Spinal cord (tissue), 10 donors: ENCODE measurements at places on chromosomes 7 and 10. TPM values are rescaled to one million over a fixed set of nuclear protein-coding genes. Genes with fewer than 3 reads are reported as not detected.

GRCh38 chr7:114087653-114088469 is 169.1 kb upstream of the PPP1R3A start:
- peaks cover 52% of the 10 kb centered on the region for H3K27me3 ChIP-seq
- H3K4me3 ChIP-seq, result peak overlapping the region; percentile 26
- no peak overlapping the region for H3K27ac ChIP-seq
- H3K36me3 ChIP-seq, result no peaks in the 10 kb centered on the region
- peaks cover 41% of the 10 kb centered on the region for H3K4me1 ChIP-seq

- H3K27me3 ChIP-seq, result peaks cover 3% of the 10 kb centered on the region
- DNase-seq, result no peak
- H3K27ac ChIP-seq, result no peak overlapping the region
- H3K36me3 ChIP-seq, result no peaks in the 10 kb centered on the region
- peaks cover 3% of the 10 kb centered on the region for H3K4me1 ChIP-seq
These were observed 19.9 kb downstream of the TMEM176B start for GRCh38 chr7:150780292-150780691.

DNA sequence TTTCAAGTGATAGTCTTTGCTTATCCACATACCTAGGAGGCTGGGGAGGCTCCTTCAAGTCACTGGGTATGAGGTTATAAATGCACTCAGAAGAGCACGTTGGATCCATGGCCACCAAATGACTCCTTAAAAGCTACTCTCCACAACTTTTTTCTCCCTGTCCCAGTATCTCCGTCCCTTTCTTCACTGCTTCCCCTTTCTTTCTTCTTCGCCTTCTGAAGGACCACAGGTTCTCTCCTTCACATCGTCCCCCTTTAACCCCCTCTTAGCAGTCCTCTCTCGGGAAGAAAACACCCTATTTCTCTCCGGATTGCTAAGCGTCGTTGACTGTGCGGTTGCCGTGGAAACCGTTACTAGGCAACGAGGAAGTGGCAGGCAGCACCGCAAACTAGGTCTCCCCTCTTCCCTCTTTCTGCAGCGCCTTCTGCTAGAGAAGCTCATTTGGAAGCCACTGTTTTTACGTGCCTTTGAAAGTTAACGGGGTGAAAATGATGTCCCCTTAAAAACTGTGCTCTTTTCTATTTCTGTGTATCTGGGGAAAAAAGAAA is at the start of gene ENKUR:
Gene ENKUR (minus strand): TSS at position 331 of the 548 bp plus-strand sequence. CDS start 222 bp downstream, at position 109.
- H3K4me1 ChIP-seq, result no peaks in the 10 kb centered on the region
- H3K36me3 ChIP-seq, result no peaks in the 10 kb centered on the region
- H3K27ac ChIP-seq, result peak within 1 kb of the TSS; percentile 98
- no peaks in the 10 kb centered on the region for H3K27me3 ChIP-seq

- H3K4me3 ChIP-seq, result no peak overlapping the region
- H3K36me3 ChIP-seq, result no peaks in the 10 kb centered on the region
- peaks cover 11% of the 10 kb centered on the region for H3K4me1 ChIP-seq
- no peak overlapping the region for H3K27ac ChIP-seq
These were observed 158.1 kb upstream of the KMT2E start for GRCh38 chr7:104855861-104856260.

DNA sequence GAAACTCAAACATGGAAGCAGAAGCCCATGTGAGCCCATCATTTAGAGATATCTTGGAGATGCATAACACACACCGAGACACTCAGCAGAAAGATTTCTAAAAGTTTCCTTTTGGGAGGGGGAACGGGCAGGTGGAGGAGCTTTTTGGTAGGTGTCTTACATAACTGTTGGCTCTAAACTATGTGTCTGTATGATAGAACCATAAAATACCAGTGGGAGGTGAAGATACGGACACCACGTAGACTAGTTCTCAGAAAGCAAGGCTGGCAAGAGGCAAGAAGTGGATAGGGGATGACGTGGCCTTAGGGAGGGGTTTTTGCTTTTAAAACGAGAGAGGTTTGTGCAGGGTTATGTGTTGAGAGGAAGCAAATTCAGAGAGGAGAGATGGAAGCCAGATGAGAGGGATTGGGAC is 36.5 kb downstream of the IL15RA start:
- no peak overlapping the region for H3K4me3 ChIP-seq
- H3K36me3 ChIP-seq, result peaks cover 28% of the 10 kb centered on the region
- DNase-seq, result no peak
- peaks cover 30% of the 10 kb centered on the region for H3K4me1 ChIP-seq

DNA sequence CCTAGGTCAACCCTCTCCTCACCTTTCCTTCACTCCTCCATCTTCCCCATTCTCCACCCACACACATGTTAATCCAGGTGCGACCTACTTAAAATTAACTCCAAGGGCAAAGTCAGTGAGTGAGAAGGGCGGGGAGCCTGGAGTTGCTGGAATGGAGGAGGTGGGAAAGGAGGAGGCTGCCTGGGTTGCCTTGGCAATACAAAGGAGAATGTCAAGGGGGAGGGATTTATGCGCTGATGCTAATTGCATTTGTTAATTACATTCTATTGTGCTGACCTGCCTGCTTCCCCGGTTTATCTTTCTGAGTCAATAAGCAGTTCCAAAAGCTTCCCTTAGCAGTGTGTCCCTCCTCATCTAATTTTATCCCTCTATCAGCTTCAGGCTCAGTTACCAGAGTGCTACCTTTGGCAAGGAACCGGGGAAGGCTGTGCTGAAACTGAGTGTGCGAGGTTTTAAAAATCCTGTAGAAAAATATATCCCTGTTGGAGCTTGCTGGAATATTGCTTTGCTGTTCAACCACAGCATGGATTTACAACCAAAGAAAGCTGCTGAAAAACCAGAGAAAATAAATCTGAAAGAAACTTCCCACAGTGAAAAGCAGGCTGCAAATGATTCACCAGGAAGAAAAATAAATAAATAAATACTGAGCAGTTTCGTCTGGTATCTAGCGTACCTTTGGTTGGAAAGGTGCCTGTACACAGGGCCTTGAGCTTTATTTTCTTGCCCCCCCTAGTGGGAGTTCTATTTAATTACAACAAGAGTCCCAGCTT is 113.2 kb upstream of the DGKB start:
- peak overlapping the region; percentile 26 for H3K4me3 ChIP-seq
- peak overlapping the region; percentile 62 for H3K27ac ChIP-seq
- no peaks in the 10 kb centered on the region for H3K36me3 ChIP-seq
- peaks cover 5% of the 10 kb centered on the region for H3K4me1 ChIP-seq
- peak; percentile 72 for DNase-seq

DNA sequence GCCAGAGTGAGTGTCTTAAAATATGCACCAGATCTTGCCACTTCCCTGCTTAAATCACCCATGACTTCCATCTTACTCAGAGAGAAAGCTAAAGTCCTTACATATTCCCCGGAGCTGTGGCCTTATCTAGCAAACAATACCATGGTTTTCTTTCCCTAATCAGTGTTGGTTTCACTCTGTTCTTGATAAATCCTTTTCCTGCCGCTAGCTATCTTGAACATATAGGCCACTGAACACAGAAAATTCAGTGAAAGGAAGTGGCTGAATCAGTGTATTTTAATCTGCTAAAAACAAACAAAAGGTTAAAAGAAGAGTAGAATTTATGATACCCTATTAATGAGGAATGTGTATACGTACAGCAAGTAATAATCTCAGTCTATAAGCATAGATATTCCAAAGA is 42.0 kb upstream of the JAZF1 start:
- no peaks in the 10 kb centered on the region for H3K27me3 ChIP-seq
- no peak for DNase-seq
- no peak overlapping the region for H3K27ac ChIP-seq

- H3K27me3 ChIP-seq, result peaks cover 7% of the 10 kb centered on the region
- H3K4me1 ChIP-seq, result peaks cover 10% of the 10 kb centered on the region
- H3K36me3 ChIP-seq, result peaks cover 17% of the 10 kb centered on the region
These were observed 5.1 kb downstream of the AKR1E2 start for GRCh38 chr10:4831091-4831490.

GRCh38 chr7:135712796-135713195 is 15.2 kb downstream of the SLC13A4 start:
- H3K4me3 ChIP-seq, result no peak overlapping the region
- no peak overlapping the region for H3K27ac ChIP-seq
- H3K36me3 ChIP-seq, result peaks cover 2% of the 10 kb centered on the region
- DNase-seq, result no peak
- H3K4me1 ChIP-seq, result peaks cover 17% of the 10 kb centered on the region

GRCh38 chr7:8157296-8157695 is 104.7 kb downstream of the ICA1 start:
- H3K4me3 ChIP-seq, result no peak overlapping the region
- peaks cover 4% of the 10 kb centered on the region for H3K4me1 ChIP-seq
- H3K27me3 ChIP-seq, result no peaks in the 10 kb centered on the region

DNA sequence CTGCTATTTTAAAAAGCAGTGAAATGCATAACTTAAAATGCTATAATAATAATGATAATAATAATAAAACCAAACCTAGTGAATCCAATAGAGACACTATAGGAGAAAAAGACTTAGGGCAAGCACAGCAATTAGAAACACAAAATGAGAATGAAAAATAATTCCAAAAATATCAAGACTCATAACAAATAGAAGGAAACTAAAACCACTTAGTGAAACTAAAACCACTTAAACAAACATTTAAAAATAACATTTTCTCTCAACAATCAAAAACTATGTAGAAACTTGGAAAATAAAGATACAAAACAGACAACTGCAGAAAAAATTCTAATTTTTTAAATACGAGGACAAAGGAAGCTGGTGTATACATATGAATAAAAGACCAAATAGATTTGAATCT is 655.2 kb upstream of the NRG3 start:
- no peak overlapping the region for H3K27ac ChIP-seq
- H3K4me3 ChIP-seq, result no peak overlapping the region
- H3K27me3 ChIP-seq, result no peaks in the 10 kb centered on the region
- H3K36me3 ChIP-seq, result no peaks in the 10 kb centered on the region
- no peaks in the 10 kb centered on the region for H3K4me1 ChIP-seq

- no peak for DNase-seq
- no peak overlapping the region for H3K4me3 ChIP-seq
- no peaks in the 10 kb centered on the region for H3K36me3 ChIP-seq
- no peak overlapping the region for H3K27ac ChIP-seq
These were observed 271.0 kb upstream of the COBL start for GRCh38 chr7:51587604-51588003.

DNA sequence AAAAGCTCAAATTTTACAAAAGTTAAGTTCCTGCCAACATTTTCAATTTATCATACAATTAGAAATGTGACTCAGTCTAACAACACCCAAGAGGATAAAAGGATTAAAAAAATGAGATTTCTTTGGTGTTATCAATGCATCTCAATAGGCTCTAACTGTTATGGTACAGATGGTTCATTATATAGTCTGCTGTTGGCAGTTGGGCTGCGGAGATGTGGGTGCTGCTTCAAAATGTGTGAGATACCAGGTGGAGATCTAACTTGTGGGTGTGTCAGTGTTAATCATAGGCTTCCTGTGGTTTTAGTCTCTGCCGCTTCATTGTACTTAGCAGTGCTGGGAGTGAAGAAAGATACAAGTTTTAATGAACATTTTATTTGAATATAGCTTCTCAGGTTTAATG is 231.2 kb downstream of the EXOC4 start:
- H3K4me3 ChIP-seq, result no peak overlapping the region
- no peaks in the 10 kb centered on the region for H3K4me1 ChIP-seq
- H3K27ac ChIP-seq, result no peak overlapping the region
- no peaks in the 10 kb centered on the region for H3K27me3 ChIP-seq
- DNase-seq, result no peak

DNA sequence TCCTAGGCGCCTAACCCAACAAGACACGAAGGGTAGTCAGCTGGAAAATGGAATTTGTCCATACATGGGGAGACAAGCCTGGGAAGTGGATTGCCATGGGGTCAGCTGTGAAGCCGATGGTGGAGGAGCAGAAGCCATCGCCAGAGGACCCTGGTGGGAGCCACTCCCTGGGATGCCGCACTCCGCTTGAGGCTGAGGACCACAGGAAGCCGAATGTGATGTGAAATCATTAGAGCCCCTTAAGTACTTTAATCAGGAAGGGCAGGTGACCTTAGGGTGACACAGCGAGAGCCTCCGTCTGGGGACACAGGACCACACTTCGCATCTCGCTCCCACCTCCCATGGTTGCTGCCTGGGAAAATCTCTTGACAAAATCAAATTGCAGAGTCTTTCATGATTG is 614.6 kb upstream of the MGMT start:
- H3K27ac ChIP-seq, result no peak overlapping the region
- peaks cover 42% of the 10 kb centered on the region for H3K4me1 ChIP-seq
- DNase-seq, result no peak
- H3K4me3 ChIP-seq, result no peak overlapping the region
- no peaks in the 10 kb centered on the region for H3K27me3 ChIP-seq

- DNase-seq, result peak; percentile 78
- no peaks in the 10 kb centered on the region for H3K36me3 ChIP-seq
- no peak overlapping the region for H3K27ac ChIP-seq
- peak overlapping the region; percentile 26 for H3K4me3 ChIP-seq
- H3K27me3 ChIP-seq, result no peaks in the 10 kb centered on the region
These were observed 12.9 kb upstream of the DENND2A start for GRCh38 chr7:140653319-140654108.

GRCh38 chr10:102211615-102212299 is 14.3 kb upstream of the ELOVL3 start:
- no peaks in the 10 kb centered on the region for H3K4me1 ChIP-seq
- H3K4me3 ChIP-seq, result no peak overlapping the region
- no peak overlapping the region for H3K27ac ChIP-seq
- no peaks in the 10 kb centered on the region for H3K27me3 ChIP-seq
- H3K36me3 ChIP-seq, result no peaks in the 10 kb centered on the region

DNA sequence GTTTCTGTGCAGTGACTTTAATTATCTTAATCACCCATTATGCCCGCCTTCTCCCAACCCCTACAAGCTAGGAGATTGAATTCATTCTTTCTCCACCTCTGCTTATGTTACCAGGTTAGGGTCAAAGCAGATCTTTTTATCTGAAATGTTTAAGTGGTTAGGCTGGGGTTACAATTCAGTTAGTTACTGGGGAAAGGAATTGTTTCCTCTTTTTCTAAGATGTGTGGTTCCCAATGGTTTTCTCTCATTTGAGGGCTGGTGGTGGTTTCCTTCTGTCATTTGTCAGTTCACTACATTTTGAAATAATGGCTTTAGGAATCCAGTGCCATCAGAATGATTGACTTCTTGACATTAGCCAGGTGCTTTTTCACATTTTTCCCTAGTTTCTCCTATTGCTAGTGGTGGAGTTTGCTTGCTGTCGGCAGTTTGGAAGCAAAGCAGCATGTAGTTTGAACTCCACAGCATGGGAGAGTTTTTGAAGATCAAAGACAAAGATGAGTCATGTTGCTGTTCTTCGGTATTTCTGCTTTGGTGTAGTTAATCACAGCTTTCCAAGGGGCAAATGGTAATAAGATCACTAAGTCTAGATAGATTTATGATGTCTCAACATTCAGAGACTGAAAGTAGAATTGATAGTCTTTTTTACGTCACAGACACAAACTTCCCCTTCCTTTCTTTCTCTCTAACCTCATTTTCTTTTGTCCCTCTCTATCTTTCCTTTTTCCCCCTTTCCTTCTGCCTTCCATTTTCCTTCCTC is 168.2 kb downstream of the SND1 start:
- H3K4me1 ChIP-seq, result no peaks in the 10 kb centered on the region
- no peaks in the 10 kb centered on the region for H3K36me3 ChIP-seq
- no peaks in the 10 kb centered on the region for H3K27me3 ChIP-seq
- H3K4me3 ChIP-seq, result no peak overlapping the region
- peak; percentile 59 for DNase-seq
- H3K27ac ChIP-seq, result peak overlapping the region; percentile 27

CRYGN gene
- total RNA-seq, result 1.4 TPM

WDFY4 gene
- 3.8 TPM for total RNA-seq

PDE6C gene
- total RNA-seq, result not detected

BLNK gene
- 4.8 TPM for total RNA-seq

KLF14 gene
- 0.22 TPM for total RNA-seq

LBX1 gene
- total RNA-seq, result 1.9 TPM

VWDE gene
- 4.9 TPM for total RNA-seq

HABP2 gene
- 0.11 TPM for total RNA-seq

PGAM2 gene
- 10.7 TPM for total RNA-seq

HGF gene
- 4.3 TPM for total RNA-seq

MUC12 gene
- total RNA-seq, result 0.59 TPM
